ENCODE measurements at places on chromosomes 3 and 15.

GRCh38 chr3:11346416-11346815 is 74.2 kb downstream of the ATG7 start:
- no peak overlapping the region for H3K27ac ChIP-seq
- H3K27me3 ChIP-seq, result no peaks in the 10 kb centered on the region
- H3K36me3 ChIP-seq, result peaks cover 29% of the 10 kb centered on the region
- no peak overlapping the region for H3K4me3 ChIP-seq
- DNase-seq, result no peak

GRCh38 chr3:53167418-53168174 is 6.6 kb downstream of the PRKCD start:
- H3K4me3 ChIP-seq, result peak overlapping the region; percentile 57
- H3K4me1 ChIP-seq, result peaks cover 58% of the 10 kb centered on the region
- peak overlapping the region; percentile 52 for H3K27ac ChIP-seq
- DNase-seq, result no peak

- H3K27me3 ChIP-seq, result no peaks in the 10 kb centered on the region
- peaks cover 45% of the 10 kb centered on the region for H3K4me1 ChIP-seq
- peak; percentile 80 for DNase-seq
- peaks cover 15% of the 10 kb centered on the region for H3K36me3 ChIP-seq
These were observed 532 bp downstream of the B4GALT4 start for GRCh38 chr3:119240101-119240590.

GRCh38 chr3:160929595-160929994 is 173.6 kb downstream of the PPM1L start:
- no peaks in the 10 kb centered on the region for H3K27me3 ChIP-seq
- H3K4me1 ChIP-seq, result peaks cover 20% of the 10 kb centered on the region
- peak overlapping the region; percentile 68 for H3K27ac ChIP-seq
- H3K4me3 ChIP-seq, result no peak overlapping the region

GRCh38 chr3:14209581-14210289 is 31.1 kb downstream of the LSM3 start:
- no peak overlapping the region for H3K27ac ChIP-seq
- H3K36me3 ChIP-seq, result no peaks in the 10 kb centered on the region
- no peak overlapping the region for H3K4me3 ChIP-seq
- peaks cover 2% of the 10 kb centered on the region for H3K27me3 ChIP-seq

DNA sequence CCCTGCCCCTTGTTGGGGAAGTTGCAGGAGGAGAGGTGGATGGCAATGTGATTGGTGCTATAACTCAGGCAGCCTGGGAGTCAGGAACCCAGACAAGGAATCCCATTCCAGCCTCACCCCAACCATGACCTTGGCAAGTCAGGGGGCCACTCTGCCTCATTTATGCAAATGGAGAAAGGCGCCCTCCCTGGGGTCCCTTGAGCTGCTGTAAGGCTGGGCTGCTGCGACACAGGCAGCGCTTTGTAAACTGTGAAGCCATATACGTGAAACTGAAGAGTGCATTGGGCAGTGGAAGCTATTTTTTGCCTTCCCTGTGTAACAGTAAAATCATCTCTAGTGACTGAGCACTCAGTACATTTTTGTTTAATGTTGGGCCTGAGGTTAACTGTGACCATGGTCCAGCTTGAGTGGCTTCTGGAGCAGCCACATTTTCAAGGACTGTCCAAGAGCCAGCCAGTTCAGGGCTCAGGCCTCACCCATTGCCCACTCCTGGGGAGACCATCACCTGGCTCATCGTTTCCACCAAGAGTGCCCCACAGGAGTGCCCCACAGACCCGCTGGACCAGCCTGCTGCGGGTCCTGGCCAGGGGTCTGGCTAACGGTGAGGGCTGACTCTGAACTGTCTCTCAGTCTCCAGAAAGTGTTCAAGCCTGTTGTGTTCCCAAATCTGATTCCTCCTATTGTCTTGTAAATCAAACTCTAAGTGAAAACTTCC is 27.9 kb downstream of the KIF7 start:
- no peak overlapping the region for H3K27ac ChIP-seq
- H3K4me3 ChIP-seq, result no peak overlapping the region
- no peak for DNase-seq
- H3K36me3 ChIP-seq, result no peaks in the 10 kb centered on the region

DNA sequence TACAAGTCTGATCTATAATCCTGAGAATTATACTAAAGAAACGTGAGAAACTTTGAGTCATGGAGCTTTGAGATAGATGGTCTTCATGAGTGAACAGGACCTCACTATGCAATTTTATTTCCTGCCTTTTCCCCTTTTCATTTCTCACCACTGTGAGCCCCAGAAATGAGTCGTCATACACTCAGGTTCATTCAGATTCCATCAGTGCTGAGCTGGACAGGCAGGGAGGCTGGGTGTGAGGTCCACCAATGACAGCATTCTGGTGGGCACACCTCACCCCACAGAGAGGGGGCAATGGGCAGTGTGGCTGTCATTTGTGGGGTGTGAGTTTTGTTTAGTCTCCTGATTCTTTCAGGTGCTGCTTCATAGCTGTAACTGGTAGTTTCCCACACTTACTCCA is 16.9 kb downstream of the TIGIT start:
- no peaks in the 10 kb centered on the region for H3K27me3 ChIP-seq
- H3K27ac ChIP-seq, result peak overlapping the region; percentile 91
- H3K4me1 ChIP-seq, result peaks cover 62% of the 10 kb centered on the region
- no peak for DNase-seq

- no peak for DNase-seq
- H3K27ac ChIP-seq, result no peak overlapping the region
- no peak overlapping the region for H3K4me3 ChIP-seq
- H3K27me3 ChIP-seq, result peaks cover 2% of the 10 kb centered on the region
These were observed 54.0 kb downstream of the PLCH1 start for GRCh38 chr3:155690921-155691320.

DNA sequence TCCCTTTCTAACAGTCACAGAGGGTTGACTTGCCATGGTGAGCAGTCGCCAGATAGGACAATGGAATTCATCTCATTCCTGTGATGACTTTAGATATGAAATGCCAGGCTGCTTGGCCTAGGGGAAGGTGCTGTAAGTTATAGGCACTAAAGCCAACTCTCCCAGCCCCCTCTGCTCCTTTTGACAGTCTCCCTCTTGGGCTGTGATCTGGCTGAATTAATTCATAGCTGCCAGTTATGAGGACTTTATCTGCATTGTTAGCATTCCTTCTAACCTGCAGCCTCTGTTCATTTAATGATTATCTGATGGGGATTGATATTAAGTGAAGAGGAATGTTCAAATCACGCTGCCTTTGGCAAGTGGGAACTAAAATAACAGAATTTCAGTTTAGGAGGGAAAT is 427.1 kb upstream of the RASGRP1 start:
- no peak for DNase-seq
- no peak overlapping the region for H3K27ac ChIP-seq
- no peaks in the 10 kb centered on the region for H3K36me3 ChIP-seq
- H3K4me1 ChIP-seq, result no peaks in the 10 kb centered on the region

- DNase-seq, result no peak
- H3K27me3 ChIP-seq, result no peaks in the 10 kb centered on the region
- H3K4me1 ChIP-seq, result no peaks in the 10 kb centered on the region
These were observed 30.3 kb upstream of the SEMA3F start for GRCh38 chr3:50124800-50125178.

DNA sequence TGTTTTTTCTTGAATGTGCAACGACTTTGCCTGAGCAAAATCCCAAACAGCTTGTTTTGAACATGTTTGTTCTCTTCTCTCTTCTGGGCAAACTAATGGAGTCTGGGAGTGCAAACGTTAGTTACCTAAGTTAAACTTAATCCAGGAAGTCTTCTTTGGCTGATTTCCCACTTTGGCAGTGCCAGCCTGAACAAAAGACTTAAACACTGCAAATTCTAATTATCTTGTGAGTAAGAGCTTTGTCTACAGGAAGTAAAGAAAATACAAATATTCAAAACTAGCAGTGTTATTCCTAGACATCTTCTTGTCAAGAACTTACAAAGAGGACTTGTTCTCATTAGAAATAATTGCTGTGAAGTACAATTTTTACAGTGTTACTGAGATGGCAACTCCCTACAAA is 16.7 kb upstream of the DENND6A start:
- H3K36me3 ChIP-seq, result no peaks in the 10 kb centered on the region
- no peaks in the 10 kb centered on the region for H3K4me1 ChIP-seq
- H3K4me3 ChIP-seq, result no peak overlapping the region
- H3K27me3 ChIP-seq, result no peaks in the 10 kb centered on the region

- peak overlapping the region; percentile 98 for H3K27ac ChIP-seq
- DNase-seq, result peak; percentile 86
- peak overlapping the region; percentile 95 for H3K4me3 ChIP-seq
These were observed 533 bp downstream of the ARF4 start for GRCh38 chr3:57596495-57597126.

DNA sequence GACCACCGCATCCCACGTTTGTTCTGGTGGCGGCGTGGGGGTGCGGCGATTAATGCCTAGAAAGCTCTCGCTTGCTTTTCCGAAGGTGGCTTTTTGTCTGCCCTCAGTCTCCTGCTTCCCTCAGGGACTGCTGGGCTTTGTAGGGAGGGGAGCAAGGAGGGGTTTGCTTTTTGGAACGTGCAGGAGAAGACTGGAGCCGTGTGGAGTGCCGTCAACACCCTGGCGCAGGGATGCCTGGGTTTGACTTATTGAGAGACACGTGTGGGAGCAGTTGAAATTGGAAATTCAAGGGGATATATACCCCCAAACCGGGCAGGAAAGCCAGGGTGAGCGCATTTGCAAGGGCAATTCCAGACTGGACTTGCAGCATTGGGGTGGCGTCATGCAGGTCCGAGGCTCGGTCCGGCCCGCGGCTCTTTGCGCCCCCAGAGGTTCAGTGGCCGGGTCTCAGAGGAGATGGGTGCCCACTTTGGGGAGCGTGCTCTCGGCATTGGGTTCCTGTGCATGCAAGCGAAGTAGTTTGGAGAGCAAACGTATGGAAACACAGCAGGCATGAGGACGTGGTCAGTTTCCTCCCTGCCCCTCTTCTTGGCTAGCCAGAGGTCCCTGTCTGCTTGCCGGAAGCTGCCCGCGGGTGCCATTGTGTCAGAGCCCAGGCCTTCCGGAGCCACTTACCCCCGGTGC is 2.1 kb downstream of the EPHB1 start:
- no peaks in the 10 kb centered on the region for H3K36me3 ChIP-seq
- H3K4me3 ChIP-seq, result no peak overlapping the region
- H3K4me1 ChIP-seq, result peaks cover 8% of the 10 kb centered on the region
- no peak for DNase-seq

DNA sequence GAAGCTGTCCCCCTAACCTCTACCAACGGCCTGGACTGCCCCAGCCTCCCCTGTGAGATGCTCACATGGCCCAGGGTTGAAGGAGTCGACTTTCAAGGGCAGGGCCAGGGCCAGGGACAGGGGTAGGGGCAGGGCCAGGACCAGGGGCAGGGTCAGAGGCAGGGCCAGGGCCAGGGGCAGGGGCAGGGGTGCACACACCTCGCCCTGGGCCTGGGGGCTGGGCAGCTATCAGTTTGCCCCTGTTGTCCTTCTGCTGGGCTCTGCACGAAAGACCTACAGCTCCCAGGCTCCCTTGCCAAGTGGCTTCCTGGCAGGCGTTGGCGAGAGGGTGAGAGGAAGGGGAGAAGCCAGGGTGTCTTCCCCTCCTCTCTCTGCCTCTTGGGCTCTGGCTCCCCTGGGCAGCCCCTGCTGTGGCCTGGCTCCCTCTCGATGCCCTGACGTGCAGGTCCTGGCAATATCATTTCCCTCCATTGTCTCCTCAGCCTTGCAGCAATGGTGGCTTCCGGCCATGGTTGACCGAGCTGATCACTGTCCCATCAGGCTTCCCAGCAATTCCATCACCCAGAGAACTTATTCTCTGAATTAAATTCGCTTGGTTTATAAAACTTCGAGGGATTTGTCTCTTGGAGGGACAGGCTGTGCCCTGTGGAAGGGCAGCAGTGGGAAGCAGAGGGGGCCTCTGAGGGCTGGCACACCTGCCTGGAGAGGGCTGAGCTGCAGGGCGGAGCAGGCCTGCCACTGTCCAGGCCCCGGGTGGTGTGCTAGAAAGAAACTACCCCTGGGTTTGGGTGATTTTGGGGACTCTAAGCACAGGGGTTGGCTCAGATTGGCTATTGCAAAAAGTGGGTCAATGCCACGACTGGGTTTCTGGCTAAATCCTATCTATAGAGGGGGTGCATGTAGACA is 13.9 kb downstream of the PRR23E start:
- no peak overlapping the region for H3K4me3 ChIP-seq
- no peaks in the 10 kb centered on the region for H3K36me3 ChIP-seq
- H3K27ac ChIP-seq, result no peak overlapping the region
- no peaks in the 10 kb centered on the region for H3K4me1 ChIP-seq
- H3K27me3 ChIP-seq, result peaks cover 14% of the 10 kb centered on the region

- H3K27ac ChIP-seq, result no peak overlapping the region
- H3K4me1 ChIP-seq, result peaks cover 4% of the 10 kb centered on the region
These were observed 54.7 kb upstream of the CA12 start for GRCh38 chr15:63436341-63436740.

GRCh38 chr3:40387895-40388254 is 891 bp downstream of the ENTPD3 start:
- H3K36me3 ChIP-seq, result no peaks in the 10 kb centered on the region
- peaks cover 27% of the 10 kb centered on the region for H3K27me3 ChIP-seq
- H3K4me3 ChIP-seq, result no peak overlapping the region
- H3K27ac ChIP-seq, result no peak overlapping the region
- no peak for DNase-seq
- H3K4me1 ChIP-seq, result peaks cover 4% of the 10 kb centered on the region

GRCh38 chr3:128006061-128007032 is 45.9 kb upstream of the SEC61A1 start:
- no peak overlapping the region for H3K4me3 ChIP-seq
- no peak for DNase-seq
- no peak overlapping the region for H3K27ac ChIP-seq

DNA sequence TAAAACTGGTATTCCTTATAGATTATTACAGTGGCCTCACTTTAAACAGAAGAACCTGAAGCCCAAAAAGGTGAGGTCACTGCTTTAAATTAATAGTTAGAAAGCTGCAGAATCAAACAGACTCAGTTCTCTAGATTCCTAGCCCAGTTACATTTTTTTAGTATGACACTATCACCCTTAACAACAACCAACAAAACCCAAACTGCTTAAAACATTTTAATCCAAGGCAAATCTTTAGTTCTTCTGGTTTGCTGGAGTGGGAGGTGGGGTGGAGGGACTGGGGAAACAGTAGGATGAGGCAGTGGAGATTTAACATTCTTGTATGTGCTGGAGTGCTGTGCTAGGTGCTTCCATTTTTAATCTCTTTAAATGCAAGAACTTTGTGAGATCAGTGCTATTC is 631.6 kb upstream of the KCNMB2 start:
- no peak overlapping the region for H3K27ac ChIP-seq
- H3K27me3 ChIP-seq, result no peaks in the 10 kb centered on the region
- H3K4me1 ChIP-seq, result no peaks in the 10 kb centered on the region
- no peak for DNase-seq
- peaks cover 6% of the 10 kb centered on the region for H3K36me3 ChIP-seq
- no peak overlapping the region for H3K4me3 ChIP-seq

DNA sequence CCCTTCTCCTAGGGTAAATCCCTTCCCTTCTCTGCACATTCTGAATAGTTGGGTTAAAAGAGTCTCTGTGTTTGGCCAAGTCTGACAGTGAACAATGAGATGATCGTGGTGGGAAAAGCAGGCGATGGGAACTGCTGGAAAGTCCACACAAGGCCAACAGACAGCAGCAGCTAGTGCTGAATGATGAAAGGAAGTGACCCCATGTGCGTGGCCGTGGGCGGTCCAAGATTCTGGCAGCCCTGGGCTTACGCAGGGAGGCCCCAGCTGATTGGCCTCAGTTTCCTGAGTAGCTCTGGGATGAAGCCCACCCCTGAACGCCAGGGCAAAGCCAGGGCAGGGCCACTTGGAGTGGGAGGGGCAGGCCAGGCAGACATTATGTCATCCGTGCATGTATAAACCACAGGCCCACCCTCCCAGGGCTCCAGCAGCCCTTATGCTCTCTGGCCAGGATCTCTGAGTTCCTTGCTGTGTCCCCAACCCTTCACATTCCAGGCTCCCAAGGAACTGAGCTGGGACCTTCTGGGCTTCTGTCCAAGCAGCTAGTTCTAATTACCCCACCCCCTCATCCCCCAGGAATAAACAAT is 57.8 kb downstream of the CDC25A start:
- no peak overlapping the region for H3K27ac ChIP-seq
- no peaks in the 10 kb centered on the region for H3K36me3 ChIP-seq
- H3K4me1 ChIP-seq, result no peaks in the 10 kb centered on the region
- H3K27me3 ChIP-seq, result no peaks in the 10 kb centered on the region

Data from natural killer cell treated with Interleukin-12 subunit alpha and Interleukin-12 subunit beta and Interleukin-15 and Interleukin-18, amount 100 ng/mL, for 72 hours (primary cell).